ENCODE measurements at places on chromosomes 6 and 20.

GRCh38 chr6:79810871-79811270 lies 136.5 kb downstream of the ELOVL4 start:
- DNase-seq: no peak

GRCh38 chr6:159084493-159085091 lies 39.8 kb upstream of the TAGAP start:
- no peak for DNase-seq

GRCh38 chr6:158311193-158311592 lies 1.1 kb upstream of the TULP4 start:
- no peak for DNase-seq

- DNase-seq: no peak
Measured at GRCh38 chr20:48557380-48557779, 270.4 kb downstream of the PREX1 start.

DNA sequence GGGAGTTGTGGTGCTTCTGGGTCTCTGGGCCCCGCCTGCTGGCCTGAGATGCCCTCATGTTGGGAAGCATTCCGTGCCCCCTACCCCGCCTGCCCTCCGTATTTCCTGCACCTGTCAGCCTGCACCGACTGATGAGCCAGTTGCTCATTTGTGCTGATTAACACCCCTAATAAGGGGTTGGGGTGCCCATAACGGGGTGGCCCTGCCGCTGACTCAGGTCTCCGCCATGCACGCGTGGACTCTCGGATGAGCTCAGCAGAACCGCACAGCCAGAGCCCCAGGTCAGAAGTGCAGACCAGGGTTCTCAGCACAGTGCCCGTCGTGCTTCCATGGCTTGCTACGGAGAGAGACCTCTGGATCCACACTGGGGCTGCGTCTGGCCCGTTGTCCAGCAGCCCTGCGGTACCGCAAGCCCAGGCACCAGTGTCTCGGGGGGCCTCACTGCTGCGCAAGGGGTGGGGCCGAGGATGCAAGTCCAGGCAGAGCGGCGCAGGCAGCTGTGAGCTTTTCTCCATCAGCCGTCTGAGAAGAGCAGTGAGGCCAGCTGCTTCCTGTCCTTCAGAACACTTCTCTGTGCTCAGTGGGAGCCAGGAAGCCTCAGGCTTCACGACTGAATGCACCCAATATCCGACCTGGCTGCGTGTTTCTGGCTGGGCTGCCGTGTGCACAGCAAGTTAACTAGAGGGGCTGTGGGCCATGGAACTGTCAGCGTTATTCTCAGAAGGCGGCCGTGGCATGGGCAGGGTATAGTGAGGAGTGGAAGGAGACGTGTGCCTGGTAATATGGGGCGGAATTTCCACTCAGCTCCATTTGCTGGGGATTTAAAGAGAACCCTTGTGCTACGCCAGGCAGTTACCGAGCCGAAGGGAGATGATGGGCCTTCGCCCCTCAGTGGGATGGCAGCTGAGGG lies 18.6 kb downstream of the MTG2 start:
- DNase-seq: no peak

DNA sequence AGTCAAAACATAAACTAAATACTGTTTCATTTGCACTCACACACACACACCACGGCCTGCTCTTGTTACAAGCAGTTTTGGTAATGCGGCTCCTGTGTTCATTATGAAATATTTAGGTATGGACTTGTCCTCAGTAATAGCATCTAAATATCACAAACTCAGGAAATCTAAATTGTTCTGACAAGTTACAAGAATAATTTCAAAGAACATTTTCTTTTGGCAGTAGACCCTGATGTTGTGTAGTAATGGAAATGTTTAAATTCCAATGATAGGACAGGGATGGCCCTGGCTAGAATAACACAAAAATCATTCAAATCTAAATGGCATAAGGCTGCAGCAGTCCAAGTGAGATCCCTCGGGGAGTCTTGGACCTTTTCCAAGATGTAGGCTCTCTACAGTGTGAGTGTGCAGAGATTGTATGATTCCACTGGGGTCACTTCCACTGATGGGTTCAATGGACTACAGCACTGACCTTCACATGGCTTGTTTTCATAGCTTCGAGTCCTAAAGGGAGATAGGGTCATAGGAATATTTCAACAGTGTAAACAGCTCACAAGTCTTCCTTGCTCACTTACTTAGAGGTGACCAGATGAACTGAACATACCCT lies 210.6 kb upstream of the PLCB4 start:
- no peak for DNase-seq

DNA sequence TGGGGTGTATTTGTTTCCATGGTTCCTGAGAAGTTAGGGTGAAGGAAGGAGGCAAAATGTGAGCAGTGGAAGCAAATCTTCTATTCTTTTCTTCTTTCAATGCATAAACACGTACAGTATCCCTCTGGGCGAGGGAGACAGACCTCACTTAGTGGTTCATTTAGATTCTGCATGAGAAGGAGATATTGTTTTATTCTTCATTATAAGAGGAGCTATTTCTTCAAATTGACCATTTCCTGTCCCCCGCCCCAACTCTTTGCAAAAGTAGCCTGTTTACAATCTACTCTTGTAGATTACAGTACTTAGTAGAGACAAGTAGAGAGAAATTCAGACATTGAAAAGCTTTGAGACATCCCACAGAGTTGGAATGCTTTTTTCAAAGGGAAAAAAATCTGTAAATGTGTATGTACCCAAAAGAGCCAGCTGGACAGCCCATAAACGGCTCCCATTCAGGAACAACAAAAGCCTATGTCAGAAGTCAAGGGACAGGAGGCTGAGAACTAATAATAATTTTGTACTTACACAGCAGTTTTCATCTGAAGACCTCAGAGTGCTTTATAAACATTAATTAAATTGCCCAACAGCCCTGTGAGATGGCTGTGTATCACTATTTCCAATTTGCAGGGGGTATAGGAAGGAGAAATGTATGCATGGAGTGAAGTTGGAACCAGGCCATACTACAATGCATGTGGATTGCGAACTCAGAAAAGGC lies 23.9 kb downstream of the CD83 start:
- no peak for DNase-seq

DNA sequence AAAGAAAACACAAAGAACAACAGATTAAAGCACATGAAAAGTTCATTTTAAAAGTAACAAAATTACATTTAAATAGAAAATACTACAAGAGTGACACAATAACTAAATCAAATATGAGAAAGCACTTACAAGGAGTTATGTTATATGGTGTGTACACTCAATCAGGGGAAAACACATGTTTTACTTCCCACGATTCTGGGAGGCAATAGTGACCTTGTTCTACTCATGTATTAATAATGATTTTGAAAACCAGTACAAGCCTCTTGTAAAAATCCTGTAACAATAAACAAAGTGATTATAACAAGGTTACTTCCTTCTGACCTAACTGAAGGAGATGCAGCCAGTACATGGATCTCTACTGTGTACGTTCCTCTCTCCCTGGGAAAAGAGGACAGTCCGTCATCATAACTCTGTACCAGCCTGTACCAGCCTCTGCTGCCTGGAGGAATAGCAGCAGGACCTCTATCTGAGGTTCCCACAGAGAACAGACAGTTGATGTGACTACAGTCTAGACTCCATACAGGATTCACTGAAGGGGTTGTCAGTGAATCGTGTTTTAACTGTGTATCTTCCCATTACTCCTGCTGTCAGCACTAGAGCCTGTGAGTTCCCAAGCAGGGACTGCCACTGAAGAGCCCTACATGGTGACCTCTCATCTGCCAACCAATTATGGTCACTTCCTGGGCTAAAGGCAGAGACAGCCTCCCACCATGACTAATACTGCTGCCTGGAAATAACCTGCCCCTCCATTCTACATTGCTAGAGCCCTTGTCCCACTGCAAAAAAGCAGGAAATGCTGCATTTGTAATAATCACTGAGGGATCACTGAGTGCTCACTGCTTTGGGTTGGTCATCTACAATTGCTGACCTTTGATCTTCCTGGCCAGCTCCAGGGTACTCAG lies 149.7 kb downstream of the KIF16B start:
- DNase-seq: no peak

DNA sequence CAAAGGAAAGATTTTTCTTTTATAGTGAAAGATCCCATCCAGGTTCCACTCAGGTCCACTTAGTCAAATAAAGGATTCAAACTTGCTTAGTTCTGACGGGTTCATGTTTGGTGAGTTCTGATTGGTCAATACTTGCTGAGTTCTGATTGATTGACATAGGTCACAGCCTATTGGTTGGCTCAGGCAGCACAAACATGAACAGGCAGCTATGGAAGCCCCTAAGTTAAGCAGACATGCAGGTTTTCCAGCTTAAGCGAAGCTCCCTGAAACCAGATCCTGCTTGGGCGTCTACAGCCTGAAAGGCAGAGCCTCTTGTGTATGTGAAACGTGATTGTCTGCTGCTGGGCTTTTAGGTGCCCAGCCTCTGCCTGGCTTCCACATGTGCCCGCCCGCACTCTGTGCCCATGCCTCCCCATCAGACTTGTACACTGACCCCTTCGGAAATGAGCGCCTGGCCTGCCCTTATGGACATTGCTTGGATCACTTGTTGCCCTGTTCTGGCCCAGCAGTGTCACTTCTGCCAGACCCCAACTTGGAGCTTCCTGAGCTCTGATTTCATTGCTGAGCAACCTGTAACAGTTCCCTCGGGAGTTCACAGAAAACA lies 45.4 kb upstream of the ECI2 start:
- DNase-seq: no peak

DNA sequence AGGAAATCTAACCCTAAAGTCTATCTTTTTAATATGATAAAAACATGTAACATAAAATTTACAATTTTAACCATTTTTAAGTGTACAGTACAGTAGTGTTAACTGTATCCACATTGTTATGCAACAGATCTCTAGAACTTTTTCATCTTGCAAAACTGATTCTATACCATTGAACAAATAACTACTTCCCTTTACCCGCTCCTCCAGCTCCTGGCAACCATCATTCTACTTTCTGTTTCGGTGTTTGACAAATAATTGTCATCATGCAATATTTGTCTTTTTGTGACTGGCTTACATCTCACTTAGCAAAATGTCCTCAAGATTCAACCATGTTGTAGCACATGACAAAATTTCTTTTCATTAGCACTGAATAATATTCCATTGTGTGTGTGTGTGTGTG lies 203.2 kb downstream of the SIM1 start:
- no peak for DNase-seq

- no peak for DNase-seq
Measured at GRCh38 chr6:139423971-139424667, 49.7 kb upstream of the CITED2 start.

GRCh38 chr6:8195040-8195713 lies 92.8 kb upstream of the EEF1E1 start:
- DNase-seq: no peak

- no peak for DNase-seq
Measured at GRCh38 chr6:1470040-1470439, 80.7 kb downstream of the FOXF2 start.

DNA sequence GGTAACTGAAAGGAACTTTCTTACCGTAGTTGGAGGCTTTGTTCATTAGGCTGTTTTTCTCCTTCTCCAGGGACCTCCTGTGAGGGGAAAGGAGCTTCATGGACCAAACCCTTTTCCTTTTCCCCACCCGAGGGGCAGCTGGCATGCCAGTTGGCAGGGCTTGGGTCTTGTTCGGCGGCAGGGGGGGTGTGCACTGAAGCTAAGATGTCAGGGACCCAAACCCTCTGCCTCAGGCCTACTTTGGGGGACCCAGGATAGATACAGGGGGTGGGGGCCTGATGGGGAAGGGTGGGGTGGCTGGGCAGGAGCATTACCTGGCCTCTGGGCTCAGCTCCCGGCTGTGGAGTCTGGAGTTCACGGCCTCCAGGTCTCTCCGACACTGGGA lies 14.9 kb downstream of the CCDC167 start:
- DNase-seq: no peak

DNA sequence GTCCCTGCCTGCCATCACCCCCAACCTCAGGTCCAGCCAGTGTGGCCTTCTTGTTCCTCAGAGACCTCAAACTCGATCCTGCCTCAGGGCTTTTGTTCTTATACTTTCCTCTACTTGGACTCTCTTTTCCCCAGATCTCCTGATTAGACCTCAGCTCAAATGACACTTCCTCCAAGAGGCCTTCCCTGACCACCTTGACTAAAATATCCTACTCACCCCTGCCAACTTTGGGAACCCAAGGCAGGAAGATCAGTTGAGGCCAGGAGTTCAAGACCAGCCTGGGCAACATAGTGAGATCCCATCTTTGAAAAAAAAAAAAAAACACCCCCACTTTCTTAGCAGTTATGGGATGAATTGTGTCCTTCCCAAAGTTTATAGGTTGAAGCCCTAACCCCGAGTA lies 73.5 kb downstream of the CHMP4B start:
- no peak for DNase-seq

GRCh38 chr6:32082478-32082877 lies 26.7 kb downstream of the TNXB start:
- no peak for DNase-seq

GRCh38 chr6:25537349-25538018 lies 114.5 kb upstream of the SCGN start:
- DNase-seq: no peak

DNA sequence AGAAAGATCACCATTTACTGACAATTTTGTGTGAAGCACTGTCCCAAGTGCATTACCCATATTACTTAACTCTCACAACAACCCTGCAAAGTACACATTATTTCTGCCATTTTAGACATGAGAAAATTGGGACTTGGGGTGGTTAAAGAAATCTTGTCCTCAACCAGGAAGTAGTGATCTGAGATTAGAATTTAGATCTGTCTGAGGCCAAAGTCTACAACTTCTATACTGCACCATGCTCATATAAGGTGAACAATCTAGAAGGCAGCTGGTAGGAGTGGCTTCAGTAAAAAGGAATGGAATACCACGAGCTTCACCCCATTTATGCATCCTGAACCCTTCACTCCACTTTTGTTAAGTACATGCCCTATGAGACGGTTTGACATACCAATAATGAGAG lies 87.6 kb downstream of the QRSL1 start:
- no peak for DNase-seq

DNA sequence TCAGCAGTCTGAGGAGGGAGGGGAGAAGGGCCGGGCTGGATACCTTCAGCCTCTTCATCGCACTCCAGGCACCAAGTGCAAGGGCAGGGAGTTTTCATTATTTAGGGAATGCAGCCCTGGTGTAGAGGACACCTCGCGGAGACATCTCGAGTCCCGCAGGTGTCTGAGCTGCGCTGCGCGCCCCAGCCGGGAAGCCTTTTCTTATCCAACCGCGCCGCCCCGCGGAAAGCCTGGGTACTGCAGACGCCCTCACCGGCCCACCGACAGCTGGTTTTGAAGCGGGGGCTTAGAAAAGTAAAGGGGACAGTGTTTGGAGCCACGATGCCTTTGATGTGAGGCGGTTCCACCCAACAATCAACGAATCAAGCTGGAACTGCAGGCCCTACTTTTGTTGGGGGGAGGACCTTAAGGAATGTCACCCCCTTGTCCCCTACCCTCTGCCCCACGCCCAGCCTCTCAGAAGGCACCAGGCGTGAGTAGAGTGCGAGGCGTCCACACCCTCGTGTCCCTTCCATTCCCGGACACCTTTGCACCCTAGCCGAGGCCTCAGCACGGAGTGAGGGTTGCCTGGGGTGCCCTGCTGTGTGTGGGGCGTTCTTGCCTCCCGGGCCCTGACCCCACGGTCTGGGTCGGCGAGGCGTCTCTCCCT lies 8.6 kb downstream of the NKX2-2 start:
- DNase-seq: peak; percentile 76

DNA sequence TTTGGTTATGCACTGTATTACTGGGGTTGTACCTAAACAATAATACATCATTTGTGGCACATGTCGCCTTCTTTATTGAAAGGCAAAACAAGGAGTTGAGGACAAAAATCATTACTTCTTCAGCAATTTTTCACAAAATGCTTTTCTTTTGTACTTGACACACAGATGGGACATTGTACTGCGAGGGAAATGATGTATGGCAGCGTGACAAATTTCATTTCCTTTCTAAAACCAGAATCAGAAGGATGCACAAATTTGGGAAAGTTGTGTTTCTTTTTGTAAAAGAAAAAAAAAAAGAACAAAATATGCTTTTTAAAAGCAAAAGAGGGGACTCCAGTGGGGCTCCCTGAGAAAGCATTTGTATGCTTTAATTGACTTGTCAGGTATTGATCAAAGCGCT lies 394.0 kb upstream of the SLC35B3 start:
- DNase-seq: no peak

All from stimulated activated CD4-positive, alpha-beta T cell treated with anti-CD3 and anti-CD28 coated beads, Interleukin-1b, Interleukin-23, amount 100 ng/mL, for 24 hours (primary cell).